HCEC 1CT (cell line): ENCODE measurements at places on chromosomes 1 and 21.

GRCh38 chr21:16794950-16795349 lies 717.9 kb upstream of the CXADR start:
- peak; percentile 93 for DNase-seq

- no peak for DNase-seq
Observed at GRCh38 chr1:64527165-64527564, 57.2 kb downstream of the CACHD1 start.

GRCh38 chr1:165734906-165735305 lies 33.8 kb downstream of the TMCO1 start:
- DNase-seq: no peak

DNA sequence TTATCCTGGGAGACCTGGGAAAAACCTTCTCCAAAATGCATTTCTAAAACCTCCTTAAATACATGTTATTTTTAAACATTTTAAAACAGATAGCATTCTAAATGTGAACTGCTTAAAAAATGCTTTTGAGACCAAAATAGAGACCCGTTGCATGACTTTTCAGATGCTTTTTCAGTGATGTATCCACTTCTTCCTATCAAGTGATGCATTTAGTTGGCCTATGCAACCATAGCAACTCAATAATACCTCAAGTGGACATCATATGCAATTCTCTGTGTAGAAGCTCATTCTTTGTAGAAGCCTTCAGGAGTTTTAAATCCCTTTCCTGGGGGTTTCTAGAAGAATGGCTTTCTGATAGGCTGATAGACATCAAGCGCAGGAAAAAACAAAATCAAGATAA lies 94.5 kb upstream of the RAVER2 start:
- DNase-seq: no peak

GRCh38 chr1:224867715-224868114 lies 61.8 kb upstream of the DNAH14 start:
- DNase-seq: peak; percentile 50
